ENCODE measurements at places on chromosomes 7 and 10.
A peak's percentile ranks its signal among the peaks of the same experiment; 100 is the strongest.

GRCh38 chr10:53122281-53122680 lies 349.7 kb upstream of the MBL2 start:
- ATAC-seq: no peak

DNA sequence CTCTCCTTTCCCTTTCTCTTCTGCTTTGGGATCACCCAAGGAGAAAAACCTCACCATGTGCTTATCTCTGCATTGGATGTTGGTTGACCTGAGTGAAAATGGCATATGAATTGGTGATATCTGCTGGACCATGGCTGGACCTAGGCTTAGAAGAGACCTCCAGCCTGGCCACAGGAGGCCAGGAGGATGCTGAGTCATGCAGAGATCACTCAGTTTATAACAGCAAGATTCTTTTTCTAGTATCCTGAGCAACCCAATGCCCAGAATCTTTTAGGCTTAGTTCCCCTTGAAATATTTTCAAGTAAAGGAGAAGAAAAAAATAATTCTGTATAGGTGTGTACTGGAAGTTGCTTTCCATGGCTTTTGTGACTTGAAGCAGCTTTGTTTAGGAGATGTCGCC lies 236.3 kb downstream of the KLF6 start:
- ATAC-seq: no peak

- no peak for ATAC-seq
Measured at GRCh38 chr7:8146788-8147413, 115.1 kb downstream of the ICA1 start.

DNA sequence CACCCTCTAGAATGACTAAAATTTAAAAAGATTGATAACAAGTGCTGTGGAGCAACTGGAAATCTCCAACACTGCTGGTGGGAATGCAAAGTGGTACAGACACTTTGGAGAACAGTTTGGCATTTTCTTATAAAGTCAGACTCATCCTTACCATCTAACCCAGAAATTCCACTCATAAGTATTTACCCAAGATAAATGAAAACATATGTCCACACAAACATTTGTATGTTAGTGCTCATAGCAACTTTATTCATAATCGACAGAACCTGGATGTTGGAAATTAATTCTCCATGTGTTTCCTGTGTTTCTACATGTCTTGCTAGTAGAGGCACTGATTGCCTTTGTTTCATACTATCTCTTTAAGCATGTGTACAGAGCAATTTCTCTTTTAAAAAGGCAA lies 282.4 kb downstream of the AHR start:
- no peak for ATAC-seq

DNA sequence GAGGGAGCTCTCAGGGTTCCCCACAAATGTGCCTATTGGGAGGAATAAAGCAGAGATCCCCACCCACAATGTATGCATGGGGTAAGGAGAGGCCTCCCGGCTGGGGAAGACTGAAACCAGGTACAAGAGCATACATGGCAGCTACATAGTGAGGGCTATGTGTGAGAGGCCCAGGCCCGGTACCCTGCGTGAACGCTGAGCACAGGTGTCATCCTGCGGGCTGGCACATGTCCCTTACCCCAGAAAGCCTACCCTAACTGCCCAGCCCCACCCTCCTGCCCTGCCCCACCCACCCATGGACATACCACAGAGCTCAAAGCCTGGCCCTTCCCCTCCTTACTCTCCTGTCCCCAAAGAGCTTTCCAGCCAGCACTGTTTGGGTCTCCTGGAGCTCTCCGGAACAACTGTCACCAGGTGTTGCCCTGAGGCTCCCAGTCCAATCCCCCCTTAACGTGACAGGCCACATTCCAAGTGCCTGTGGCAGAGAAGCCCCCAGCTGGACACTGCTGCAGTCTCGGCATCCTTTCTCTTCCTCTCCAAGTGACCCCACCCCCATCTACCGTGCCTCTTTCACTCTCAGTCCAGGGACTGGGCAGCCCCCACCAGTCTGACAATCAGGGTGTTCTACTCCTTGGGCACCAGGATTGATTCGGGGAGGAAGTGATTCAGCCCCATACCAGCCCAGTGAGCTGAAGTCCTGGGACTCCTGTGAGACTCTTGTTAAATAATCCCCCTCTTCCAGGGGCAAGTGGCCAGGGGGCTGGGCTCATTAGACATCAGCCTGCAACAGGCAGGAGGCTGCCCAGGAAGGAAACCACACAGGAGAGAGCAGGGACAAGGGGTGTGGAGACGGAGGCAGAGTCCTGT lies 19.6 kb downstream of the GRID1 start:
- ATAC-seq: peak; percentile 17

DNA sequence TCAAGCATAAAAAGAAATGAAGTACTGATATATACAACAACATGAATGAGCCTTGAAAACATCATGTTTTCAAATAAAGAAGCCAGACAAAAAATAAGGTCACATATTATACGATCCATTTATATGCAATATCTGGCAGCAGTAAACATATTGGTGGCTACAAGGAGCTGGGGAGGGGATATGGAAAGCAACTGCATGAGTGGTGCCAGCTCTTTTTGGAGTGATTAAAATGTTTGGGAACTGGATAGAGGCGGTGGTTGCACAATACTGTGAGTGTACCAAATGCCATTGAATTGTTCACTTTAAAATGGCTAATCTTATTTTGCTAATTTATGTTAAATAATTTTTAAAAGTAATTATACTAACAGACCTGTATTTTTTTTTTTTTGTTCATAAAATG lies 481.7 kb downstream of the PCDH15 start:
- ATAC-seq: no peak

DNA sequence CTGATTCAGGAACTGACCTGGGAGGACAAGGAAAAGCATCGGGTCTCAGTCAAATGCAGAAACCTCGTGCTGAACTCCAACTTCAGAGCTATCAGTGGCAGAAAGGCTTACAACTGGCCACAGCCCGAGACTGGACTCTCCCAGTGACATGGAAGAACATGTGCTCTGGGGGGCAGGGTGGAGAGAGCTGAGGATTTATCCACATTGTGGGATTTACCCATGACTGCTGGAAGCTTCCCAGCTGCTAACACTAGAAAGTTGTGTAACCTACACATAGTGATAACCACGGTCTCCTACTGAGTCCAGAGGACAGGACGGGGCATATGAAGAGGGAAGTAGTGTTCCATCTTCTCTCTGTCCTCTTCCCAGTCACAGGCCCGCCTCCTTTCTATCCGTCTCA lies 103.4 kb downstream of the ITIH5 start:
- ATAC-seq: no peak

DNA sequence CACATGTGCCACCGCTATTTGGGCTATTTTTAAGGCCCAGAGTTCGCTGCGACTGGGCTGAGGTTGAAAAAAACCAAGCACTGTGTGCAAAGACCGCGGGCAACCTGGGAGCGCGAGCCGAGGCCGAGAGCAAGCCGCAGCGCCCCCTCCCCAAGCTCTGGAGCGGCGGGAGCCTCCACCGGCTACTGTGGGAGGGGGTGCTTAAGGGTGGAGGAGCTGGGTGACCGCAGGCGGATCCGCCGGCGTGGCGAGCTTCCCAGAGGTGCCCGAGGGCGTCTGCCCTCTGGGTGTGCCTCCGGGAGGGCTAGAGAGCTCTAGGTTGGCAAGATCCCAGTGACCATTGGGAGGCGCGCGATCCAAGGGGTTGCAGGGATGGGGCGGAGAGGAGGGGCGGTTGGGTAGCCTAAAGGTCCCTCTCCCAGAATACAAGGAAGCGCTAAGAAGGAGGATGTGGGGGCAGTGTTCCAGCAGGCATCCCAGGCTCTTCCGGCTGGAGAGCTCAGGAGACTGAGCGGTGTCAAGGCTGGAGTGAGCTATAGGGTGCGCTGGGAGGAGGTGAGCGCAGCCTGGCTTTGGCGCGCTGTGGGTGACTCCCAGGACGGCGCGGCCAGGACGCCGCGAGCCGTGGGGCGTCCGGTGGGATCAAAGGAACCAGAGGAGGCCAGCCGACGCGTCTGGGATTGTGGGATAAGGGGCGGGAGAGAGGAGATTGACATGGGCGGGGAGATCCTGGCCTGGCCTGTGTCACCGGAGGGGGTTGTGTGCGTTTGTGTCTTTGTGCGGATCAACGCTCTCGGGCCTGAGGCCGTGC lies 8.0 kb downstream of the DLX5 start:
- peak; percentile 68 for ATAC-seq

DNA sequence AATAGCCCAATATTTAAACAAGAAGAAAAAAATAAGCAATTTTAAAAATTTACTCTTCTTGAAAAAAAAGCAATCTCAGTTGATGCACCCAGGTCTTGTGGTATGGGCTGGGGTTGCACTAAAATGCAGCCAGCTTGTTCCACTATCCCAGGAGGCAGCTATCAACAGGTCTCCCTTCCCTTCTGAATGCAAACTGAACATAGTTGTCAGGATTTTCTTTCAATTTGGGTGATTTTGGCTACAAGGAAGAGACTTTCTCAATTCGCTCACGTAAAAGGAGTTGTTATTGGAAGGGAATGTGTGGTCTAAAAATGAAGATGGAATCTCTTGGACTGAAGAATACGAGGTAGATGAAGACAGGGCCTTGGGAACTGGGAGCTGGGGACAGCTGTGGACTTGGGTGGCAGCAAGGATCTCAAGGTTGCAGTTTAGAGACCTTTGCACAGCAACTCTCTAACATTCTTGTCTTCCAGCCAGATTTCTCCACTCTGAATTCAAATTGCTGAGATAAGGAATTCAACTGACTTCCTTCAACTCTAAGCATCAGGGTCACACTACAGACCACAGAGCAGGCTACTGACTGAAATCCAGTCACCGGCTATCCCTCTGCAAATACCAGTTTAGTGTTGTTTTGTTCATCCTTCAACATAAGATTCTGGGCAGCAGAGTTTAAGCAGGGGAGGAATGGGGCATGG lies 3.1 kb upstream of the TMEM26 start:
- no peak for ATAC-seq

- ATAC-seq: peak; percentile 40
Measured at GRCh38 chr10:13712837-13713581, 126.2 kb downstream of the PRPF18 start.
